ENCODE measurements at places on chromosomes 4 and X.

- DNase-seq: no peak
Observed at GRCh38 chr4:3532751-3533422, 665 bp upstream of the LRPAP1 start.

DNA sequence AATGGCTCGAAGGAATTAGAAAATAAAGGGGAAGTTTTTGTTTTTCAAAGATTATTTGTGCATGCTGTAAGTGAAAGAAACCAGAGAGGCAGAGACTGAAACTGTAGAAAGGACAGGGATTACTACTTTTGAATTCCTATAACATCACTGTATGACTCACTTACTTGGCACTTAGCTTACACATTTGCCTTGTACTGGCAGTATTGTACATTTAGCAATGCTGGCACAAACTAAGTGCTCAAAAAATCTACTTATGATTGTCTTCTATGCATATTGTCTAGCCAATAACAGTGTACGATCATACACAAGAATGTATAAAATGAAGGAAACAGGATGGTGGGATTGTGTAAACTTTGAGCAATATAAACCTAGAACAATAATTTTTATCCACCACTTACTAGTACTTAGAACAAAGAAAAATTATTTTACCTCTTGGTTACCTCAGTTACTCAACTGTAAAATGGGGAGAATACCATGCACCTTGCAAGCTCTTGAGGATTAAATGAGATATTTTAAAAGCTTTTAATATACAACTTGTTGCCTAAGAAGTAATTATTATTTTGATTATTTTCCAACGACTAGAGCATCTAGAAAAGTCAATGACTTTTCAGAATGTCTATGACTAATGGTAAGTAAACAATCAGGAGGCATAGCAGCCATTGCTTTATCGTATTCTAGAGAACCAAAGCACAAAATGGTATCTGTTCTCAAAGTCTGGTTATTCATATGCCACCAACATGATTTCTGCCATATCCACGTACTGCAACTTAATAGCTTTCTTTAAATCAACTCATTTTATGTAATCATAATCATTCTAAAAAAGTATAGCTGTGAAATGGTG, 4.7 kb downstream of the FAM120C start:
- no peak for DNase-seq

- DNase-seq: no peak
Observed at GRCh38 chrX:132486599-132487178, 2.1 kb downstream of the MBNL3 start.

DNA sequence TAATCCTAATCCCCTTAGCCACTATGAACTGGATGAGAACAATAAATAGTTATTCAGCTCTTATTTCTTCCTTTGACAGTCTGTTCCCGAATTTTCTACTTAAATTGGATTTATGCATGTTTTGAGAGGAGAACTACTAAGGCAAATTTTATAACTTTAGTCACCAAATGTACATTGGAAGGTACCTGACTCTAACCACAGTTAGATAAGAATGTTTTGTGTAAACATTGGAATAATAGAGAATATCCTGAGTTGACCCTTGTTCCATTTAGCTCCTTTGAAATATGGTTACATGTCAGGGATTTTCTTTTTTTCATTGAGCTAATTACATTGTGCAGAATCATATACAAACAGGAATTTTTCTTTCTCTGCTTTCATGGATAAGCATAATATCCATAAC, 202.6 kb downstream of the TLL1 start:
- no peak for DNase-seq

All from NCI-H1417 (cell line).